ENCODE measurements at places on chromosomes 7 and 10.

DNA sequence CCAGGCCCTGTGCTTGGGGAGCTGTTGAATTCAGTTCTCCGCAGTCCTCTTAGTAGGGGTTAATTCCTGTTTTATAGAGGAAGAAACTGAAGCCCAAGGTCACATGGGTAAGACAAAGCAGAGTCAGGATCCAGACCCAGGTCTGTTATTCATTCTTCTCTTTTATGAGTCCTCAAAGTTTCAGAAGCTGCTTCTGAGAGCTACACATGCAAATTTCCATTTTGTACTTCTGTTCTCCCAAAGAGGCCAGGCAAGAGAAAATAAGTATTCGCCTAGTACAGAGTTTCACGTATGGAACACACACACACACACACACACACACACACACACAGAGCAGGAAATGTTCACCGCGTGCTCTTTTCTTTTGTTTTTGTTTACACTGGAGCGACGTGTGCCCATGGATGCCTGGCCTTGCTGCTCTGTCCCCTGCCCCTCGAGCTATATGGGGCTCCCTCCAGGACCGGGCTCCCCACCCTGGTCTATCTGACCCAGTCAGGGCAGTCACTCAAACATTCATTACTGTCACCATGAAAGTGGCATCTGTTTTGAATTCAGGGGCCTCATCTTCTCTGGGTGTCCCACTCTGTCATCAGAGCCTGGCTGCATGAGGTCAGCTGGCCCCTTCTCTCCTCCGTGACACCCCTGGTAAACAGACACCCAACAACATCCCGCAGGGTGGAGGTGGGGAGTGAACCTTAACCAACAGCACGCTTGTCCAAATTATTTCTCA is 84.4 kb downstream of the TNS3 start:
- DNase-seq: peak; percentile 66

- DNase-seq: no peak
Measured at GRCh38 chr7:128067983-128068382, 36.7 kb upstream of the LRRC4 start.

- DNase-seq: peak; percentile 13
Measured at GRCh38 chr10:15238555-15239335, 70.3 kb upstream of the NMT2 start.

GRCh38 chr10:72509941-72510340 is 115.9 kb downstream of the MICU1 start:
- DNase-seq: no peak

DNA sequence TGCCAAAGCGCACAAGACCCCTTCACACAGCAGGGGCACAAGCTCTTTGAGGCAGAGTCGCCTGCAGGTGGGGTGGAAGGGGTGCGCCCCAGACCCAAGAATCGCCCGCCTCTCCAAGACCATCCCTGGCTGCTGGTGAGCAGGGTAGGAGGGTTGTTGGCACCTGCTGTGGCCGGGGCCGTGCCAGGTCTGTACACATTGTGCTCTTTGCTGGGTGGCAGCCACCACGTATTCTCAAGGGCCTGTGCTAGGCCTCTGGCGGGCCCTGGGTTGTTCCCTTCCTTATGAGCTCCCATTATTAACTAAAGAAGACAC is 84.4 kb downstream of the LHPP start:
- DNase-seq: peak; percentile 71

- DNase-seq: no peak
Measured at GRCh38 chr10:93408783-93409182, 73.4 kb downstream of the MYOF start.

DNA sequence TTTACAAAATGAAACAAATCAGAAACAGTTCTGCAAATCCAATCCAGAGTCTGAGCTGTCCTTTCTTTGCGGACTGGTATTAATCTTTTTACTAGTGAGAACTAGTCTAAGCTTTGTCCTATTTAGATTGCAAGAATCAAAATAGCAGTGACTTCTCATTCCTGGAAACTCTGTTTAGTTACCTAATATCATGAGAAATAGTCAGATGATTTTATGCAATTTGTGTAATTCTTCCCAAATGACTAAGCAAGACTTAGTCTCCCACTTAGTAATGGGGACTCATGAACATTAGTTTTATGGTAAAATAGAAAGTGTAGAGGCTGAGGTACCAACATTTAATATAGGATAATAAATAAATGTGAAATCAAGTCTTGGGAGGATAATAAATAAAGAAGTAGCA is 341.3 kb downstream of the DNAJB9 start:
- no peak for DNase-seq

DNA sequence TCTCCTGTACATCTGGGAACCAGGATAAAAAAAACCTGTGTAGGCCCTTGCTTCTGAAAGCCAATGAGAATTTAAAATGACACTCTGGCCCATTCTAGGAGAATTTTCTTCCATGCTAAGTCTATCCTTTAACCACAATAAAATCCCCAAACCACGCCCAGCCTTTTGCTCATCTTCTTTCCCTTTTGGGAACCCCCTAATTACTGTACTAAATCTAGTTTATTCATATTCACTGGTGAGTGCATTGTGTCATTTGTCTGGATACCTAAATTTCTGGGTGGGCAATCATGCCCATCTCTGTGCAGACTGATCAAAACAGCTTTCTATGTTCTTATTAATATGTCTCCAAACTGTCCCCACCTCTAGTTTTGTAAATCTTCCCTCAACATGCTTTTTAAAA is 11.7 kb upstream of the CDK14 start:
- DNase-seq: no peak

DNA sequence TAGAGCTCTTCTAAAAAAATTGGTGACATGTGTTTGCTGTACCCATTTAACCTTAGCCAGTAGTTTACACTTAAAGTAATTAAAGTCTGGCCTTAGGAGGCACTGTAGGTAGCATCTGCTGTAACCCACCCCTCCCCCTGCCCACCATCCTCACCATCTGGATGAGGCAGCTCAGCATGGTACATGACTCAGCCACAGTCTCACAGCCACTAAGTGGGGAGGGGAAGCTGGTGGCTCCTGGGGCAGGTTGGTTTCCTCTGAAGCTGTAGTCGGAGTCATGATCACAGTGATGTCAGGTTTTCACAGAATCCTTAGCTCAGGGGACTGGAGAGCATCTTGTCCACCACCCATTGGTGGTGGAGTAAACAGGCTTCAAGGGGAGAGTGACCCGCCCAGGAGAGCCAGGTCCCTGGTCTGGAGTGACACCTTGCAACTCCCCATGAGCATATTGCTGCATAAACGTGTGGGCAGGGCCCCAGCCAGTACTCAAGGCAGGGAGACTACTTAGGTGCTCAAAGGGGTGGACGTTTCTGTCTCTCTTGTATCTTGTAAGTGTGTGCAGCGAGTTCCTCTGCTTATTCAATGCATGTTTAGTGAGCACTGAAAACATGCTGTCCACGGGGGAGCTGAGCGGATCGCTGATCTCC is 125.9 kb downstream of the GRK5 start:
- DNase-seq: peak; percentile 86

DNA sequence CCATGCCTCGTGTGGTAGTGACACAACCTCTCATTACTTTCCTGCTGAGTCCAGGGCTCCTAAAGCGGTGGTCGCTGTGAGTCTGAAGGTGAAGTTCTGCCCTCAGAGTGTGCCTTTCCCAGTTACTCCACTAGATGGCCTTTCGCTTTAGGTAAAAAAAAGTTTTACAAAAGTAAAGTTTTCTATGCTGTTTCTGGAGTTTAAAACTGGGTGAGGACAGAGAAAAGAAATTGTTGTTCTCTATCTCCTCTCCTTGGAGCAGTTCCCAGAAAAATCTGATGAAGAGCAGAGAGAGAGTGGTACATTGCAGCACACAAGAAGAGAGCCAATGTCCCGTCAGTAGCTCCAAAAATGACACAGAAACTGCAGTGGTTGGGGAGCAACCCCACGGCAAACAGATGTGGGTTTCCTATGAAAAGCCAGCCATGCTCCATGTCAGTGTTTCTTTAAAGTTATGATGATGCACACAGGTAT is 257.1 kb downstream of the GLI3 start:
- peak; percentile 4 for DNase-seq

- DNase-seq: no peak
Measured at GRCh38 chr10:23051278-23051677, 44.1 kb upstream of the MSRB2 start.

GRCh38 chr10:56181607-56182006 is 179.5 kb downstream of the ZWINT start:
- DNase-seq: no peak

DNA sequence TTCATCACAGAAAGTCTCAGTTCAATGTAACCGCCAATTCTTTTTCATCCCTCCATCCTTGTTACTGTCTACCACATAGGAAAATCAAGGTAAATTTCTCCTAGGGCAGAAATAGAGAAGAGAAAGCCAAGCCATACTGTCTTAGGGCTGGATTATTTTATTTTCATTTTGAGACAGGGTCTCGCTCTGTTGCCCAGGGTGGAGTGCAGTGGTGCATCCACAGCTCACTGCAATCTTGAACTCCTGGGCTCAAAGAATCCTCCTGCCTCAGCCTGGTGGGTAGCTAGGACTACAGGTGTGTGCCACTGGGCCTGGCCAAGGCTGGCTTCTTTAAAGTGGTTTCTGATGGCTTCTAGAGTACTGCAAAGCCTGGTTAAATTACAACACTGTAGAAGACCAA is 181.7 kb downstream of the SRPK2 start:
- DNase-seq: no peak

GRCh38 chr7:54326592-54327167 is 215.5 kb upstream of the VSTM2A start:
- DNase-seq: no peak

GRCh38 chr7:102295346-102296178 is 8.9 kb downstream of the SH2B2 start:
- DNase-seq: no peak

GRCh38 chr10:90871279-90871765 is 452 bp upstream of the RPP30 start:
- DNase-seq: peak; percentile 81

DNA sequence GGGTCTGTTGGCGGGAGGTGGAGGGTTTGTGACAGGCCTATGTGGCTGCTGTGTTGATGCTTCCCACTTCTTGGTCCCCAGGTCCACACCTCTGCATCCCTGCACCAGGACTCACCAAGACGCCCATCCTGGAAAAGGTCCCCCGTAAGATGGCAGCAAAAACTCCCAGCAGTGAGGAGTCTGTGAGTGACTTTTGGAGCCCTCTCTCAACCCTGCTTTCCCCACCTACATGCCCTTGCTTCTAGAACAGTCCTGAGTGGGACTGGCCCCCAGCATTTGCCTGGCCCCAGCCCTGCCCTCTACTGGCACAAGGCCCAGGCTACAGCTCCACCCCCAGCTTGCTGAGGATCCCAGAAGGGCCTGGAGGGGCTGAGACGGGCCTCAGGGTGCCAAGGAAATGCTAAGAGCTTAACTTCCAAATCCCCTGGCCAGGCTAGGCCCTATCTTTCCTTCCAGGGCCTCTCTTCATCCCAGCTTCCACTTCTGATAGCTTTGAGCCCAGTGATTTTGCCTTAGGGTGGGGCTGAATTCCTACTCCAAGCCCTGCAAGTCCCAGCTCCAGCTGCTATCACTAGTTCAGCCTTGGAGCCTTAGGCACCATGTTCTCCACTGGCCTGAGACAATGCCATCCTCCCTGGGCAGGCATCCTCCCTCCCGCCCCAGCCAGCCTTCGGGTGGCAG is 2.7 kb downstream of the CHAT start:
- no peak for DNase-seq

DNA sequence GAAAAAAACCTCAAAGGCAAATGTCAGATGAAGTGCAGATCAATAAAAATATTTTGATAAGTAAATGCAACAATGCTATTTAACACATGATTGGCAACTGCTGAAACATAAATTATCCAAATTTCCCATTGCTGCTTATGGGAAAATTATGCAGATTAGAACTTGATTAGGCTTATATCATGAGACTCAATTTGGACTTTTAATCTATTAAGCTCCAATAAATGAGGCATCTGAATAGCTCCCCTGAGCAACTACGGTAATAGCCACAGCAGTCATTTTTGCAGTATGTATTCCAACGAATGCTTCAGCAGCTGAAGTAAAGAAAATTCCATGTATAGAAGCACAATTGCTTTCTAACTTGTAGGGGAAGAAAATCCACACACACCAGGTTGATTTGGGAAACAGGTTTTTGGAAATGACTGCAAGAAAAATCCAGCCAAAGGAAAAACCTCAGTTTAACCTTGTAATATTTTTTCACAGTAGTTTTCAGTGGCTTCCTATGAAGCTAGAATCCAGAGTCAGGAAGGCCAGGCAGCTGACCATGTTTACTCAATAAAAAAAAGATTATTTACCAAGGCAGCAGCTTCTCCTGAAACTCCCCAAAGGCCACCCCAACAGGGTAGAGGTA is 716.1 kb downstream of the KCNMA1 start:
- DNase-seq: no peak

- no peak for DNase-seq
Measured at GRCh38 chr7:27139334-27140125, 4.0 kb downstream of the HOXA5 start.

DNA sequence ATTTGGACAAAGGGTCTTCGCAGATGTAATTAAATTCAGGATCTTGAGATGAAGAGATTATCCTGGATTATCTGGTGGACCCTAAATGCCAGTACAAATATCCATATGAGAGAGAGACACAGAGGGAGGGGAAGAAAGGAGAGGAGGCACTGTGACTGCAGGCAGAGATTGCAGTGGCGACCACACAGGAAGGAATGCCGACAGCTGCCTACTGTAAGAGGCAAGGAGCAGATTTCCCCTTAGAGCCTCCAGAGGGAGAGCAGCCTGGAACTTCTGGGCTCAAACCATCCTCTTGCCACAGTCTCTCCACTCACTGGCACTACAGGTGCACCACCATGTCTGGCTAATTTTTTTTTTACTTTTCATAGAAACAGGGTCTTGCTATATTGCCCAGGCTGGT is 152.3 kb downstream of the SDK1 start:
- DNase-seq: no peak

DNA sequence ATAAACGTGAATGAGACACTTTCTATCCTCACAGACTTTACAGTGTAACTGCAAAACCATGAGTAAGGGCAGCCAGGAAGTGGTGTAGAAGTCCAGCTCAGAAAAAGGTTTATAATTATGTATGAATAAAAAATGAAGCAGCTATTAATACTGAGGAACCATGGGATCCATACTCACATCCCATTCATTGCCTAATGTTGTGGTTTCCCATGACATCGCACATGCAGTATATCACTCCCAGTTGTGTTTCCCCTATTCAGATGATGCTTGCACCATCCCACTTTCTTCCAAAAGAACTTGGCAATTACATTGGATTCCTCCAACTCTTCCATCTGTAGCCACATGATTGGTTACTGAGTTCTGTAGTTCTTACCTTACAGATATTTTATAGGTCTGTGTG is 74.5 kb upstream of the SEMA3D start:
- no peak for DNase-seq
